Stimulated activated CD4-positive, alpha-beta T cell treated with anti-CD3 and anti-CD28 coated beads, Interleukin-1b, Interleukin-23, amount 100 ng/mL, for 4 hours (primary cell): ENCODE measurements at places on chromosomes 13 and 19.

GRCh38 chr13:41654796-41655195, 197.4 kb downstream of the RGCC start:
- DNase-seq = no peak

- no peak for DNase-seq
These were observed 944 bp downstream of the CEACAM19 start for GRCh38 chr19:44672226-44672625.

- DNase-seq = no peak
These were observed 17.1 kb downstream of the RGL3 start for GRCh38 chr19:11401808-11402543.

DNA sequence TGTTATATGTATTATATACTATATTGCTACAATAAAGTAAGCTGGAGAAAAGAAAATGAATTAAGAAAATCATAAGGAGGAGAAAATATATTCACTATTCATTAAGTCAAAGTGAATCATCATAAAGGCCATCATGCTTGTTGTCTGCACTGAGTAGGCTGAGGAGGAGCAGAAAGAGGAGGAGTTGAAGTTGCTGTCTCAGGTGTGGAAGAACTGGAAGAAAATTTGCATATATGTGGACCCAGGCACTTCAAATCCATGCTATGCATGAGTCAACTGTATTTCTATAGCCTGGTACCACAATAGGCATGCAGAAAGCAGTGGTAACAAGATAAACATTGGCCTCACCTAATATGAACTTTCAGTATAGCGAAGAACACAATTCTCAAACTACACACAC, 135.9 kb upstream of the SGCG start:
- no peak for DNase-seq

DNA sequence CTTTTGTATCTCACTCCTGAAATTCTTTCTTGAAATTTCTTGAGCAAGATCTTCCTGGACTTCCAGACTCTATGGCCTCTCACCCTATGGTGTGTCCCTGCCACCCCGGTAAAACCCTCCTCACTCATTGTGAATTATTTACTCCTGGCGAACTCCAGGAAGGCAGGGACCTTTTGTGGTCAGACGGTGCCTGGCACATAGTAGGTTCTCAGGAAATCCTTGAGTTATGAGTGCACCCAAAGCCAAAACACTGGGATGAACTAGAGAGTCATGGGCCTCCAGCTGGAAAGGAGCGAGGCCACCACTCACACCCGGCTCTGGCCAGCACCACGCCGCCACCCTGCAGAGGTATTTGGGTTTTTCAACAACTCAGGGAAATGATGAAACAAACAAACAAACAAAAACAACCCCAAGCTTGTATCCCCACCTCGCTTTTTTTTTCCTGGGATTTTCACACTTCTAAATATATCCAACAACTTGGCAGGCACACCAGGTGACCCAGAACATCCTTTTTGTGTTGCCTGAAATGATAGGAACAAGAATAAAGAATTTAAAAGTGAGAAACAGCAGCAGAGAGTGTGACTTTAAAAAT, 11.2 kb downstream of the HPN start:
- no peak for DNase-seq

DNA sequence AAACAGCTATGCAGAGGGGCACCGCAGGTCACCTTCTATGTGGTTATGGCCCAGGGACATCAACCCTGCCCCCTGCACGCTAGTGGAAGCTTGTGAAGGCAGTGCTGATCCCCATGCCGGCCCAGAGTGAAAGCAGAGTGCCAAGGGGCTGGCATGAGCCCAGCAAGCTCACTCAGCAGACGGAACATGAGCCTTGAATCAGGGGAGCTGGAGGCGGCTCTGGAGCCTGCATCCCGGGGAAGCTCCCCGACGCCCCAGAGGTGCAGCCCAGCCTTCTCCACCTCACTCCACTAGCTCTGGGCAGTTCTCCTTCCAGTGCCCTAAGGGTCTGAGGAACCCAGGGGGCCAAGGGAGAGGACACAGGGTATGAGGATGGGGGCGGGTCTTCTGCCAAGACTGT, 19.0 kb upstream of the ISYNA1 start:
- DNase-seq = no peak

DNA sequence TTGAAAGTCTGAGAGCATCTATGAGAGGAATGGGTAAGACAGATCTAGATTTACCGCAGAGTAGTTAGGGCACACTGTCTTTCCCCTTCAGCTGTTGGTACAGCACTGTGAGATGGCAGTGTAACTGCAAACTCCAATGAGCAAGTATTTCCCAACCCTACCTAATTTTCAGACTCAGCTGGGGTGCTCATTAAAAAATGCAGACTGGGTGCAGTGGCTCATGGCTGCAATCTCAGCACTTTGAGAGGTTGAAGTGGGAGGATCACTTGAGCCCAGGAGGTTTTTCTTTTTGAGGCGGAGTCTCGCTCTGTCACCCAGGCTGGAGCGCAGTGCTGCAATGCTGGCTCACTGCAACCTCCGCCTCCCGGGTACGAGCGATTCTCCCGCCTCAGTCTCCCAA, 12.6 kb downstream of the QPCTL start:
- DNase-seq = no peak

DNA sequence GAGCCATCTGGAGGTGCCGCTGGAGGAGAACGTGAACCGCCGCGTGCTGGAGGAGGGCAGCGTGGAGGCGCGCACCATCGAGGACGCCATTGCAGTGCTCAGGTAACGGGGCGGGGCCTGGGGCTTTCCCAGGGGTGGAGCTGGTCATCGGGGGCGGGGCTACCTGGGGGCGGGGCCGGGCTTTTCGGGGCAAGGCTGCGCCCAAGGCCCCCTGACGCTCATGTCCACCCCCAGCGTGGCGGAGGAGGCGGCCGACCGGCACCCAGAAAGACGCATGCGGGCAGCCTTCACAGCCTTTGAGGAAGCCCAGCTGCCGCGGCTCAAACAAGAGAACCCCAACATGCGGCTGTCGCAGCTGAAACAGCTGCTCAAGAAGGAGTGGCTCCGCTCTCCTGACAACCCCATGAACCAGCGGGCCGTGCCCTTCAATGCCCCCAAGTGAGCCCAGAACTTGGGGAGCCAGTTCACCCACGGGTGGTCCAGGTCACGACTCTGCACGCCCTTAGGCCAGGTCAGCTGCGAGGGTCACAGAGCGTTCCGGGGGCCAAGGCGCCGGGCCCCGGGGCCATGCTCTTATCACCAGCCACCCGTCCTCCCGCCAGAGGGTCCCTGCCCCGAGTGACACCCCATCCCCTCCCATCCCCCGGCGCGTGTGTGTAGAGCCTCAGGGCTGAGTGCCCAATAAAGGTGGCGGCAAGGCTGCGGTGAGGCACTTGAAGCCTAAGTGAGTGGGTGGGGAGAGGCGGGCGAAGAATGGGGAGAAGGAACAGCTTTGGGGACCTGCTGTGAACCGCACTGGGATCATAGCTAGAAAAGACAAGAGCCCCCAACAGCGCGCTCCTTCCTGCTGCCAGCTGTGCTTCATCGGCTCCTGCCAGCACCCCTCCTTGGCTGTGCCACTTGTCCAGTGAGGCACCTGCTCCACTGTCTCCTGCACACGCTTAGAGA, 10.7 kb downstream of the CCDC124 start:
- no peak for DNase-seq

- no peak for DNase-seq
These were observed 1.9 kb downstream of the ICAM5 start for GRCh38 chr19:10291554-10292205.

- DNase-seq = no peak
These were observed 135.6 kb downstream of the KLF12 start for GRCh38 chr13:73998631-73999030.
